ENCODE measurements at places on chromosomes 12 and 14.

DNA sequence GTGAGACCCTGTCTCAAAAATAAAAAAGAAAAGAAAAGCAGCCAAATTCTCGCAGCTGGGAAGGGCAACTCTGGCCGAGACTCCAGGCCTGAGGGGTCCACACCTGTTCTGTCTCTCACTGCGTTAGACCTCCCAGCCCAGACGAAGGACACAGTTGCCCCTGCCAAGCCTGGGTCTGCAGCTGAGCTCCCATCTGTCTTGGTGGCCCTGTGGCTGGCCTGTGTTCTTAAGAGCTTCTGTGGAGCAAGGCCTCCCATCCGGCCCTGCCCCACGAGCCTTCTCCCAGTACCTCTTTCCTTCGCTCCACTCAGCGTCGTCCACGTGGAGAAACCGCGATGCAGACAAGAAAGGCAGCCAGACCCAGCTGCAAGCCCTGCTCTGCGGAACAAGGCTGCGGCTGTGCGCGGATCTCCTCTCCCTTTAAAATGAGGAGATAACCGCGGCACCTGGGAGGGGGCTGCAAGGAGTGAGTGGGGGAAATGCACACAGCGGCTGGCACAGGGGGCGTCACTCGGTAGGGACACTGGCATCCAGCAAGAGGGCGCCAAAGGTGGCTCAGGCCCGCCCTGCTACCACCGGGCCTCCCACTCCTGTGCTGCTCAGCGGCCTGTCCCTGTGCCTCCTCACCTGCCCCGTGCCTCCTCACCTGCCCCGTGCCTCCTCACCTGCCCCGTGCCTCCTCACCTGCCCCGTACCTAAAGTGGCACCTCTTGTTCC, 42.4 kb downstream of the LRRC74A start:
- DNase-seq, result no peak

DNA sequence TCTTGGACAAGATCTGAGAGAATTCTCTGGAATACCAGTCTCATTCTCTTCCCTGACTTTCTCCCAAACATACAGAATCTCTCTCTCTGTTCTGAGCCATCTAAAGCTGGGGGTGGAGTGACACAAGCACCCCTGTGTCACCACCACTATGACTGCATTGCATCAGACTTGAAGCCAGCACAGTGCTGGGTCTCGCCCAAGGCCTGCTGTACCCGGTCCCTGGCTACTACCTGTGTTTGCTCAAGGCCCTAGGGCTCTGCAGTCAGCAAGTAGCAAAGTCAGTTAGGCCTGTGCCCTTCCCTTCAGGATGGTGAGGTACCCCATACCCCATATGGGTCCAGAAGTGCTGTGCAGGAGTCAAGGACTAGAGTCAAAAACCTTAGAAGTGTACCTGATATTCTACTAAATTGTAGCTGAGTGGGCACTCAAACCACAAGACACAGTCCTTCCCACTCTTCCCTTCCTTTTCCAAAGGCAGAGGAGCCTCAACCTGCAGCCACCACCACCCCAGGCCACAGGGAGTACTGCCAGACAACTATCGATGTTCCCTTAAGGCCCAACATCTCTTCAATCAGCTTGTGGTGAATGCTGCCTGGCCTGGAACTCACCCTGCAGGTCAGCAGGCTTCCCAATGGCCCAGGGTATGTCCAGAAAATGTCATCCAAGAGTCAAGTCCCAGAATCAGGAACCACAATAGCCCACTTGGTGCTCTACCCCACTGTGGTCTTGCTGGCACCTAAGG, 21.2 kb upstream of the RDH16 start:
- DNase-seq, result no peak

GRCh38 chr12:71415336-71416231, 24.0 kb upstream of the LGR5 start:
- no peak for DNase-seq

DNA sequence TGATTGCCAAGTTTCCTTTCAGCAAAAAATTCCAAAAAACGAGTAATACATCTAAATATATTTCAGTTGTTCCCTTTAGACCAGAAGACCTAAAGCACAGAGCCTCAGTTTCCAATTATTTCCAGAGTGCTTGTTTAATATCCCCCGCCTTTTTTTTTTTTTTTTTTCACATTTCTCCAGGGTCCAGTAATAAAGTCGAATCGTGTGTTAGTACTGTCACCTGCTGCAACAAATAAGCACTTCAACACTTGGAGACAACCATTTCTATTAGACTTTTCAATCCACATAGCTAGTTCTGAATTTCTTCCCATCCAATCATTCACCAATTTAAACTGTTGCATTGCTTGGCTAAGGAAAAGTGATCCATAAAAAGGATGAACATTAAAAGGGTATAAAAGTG, 13.6 kb downstream of the PDE6H start:
- no peak for DNase-seq

DNA sequence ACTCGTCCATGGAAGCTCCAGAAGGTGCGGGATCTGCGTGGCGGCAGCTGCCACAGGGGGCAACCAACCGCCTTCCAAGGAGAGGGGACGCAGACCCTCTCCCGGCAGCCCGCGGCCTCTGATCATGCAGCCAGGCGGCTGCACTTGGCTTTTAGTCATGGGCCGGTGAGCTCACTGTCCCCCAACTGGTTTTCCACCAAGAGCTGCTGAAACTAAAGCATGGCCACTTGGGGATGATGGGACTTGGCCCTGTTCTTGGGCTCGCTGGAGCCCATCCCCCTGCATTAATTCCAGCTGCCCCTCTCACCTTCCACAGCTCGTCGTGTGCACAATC, 39.1 kb downstream of the CCDC85C start:
- DNase-seq, result peak; percentile 41

- DNase-seq, result no peak
Measured at GRCh38 chr14:24426912-24427536, 2.4 kb downstream of the CBLN3 start.

DNA sequence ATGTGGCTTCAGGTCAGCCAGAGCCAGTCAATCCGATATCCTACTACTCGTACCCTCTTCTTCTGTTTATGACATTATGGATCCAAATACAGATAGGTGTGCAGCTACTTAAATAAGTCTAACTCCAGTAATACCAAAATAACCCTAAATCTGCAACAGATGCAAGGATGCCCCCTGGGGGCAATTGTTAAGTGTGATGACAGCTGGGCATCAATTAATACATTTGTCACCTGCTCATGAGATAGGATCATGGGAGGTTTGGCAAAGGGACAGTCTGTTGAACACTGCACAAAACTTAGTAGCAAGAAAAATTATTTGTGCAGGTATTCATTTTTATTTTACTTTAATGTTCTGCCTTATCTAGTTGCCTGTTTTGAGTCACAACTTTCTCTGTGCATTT, 83.2 kb downstream of the SLC38A6 start:
- DNase-seq, result peak; percentile 7

DNA sequence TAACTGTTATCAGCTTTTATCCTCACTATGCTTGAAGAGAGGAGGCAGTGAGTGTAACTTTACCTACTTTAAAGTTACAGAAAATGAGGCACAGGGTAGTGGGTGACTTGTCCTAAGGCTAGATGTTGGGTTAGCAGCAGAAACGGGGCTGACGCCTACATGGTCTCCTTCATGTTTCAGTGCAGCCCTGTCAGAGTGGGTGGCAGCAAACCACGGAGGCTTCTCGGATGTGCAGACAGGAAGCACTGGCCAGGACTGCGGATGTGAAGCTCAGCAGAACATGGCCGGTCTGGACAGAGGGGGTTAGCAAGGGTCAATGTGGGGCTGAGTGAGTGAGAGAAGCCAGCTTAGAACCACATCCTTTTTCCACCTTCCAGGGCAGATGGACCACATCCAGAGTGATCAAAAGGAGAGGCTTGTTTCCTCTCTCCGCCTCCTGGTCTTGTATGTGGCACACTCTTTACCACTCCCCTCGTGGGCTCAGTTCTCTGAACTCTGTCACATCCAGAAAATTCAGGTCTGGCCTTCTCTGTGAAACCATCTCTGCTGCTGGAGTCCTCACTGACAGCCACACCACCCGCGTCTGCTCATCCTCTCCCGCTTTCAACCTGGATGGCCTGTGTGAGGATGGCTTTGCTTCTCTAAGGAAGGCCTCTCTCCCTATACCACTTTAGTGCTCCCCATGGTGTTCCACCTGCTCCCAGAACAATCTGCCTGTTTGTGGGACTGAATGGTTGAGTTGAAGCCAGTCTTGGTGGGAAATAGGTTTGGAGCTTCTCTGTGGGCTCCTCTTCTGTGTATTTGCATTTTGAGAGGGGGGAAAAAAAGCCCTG, 14.1 kb downstream of the SUSD6 start:
- DNase-seq, result no peak

- DNase-seq, result no peak
Measured at GRCh38 chr12:100864366-100864765, 69.8 kb downstream of the ANO4 start.

GRCh38 chr12:57619434-57620244, 8.4 kb downstream of the ARHGEF25 start:
- no peak for DNase-seq

GRCh38 chr12:52004042-52004648, 2.6 kb upstream of the TAMALIN start:
- DNase-seq, result no peak

Data from DMS 273 treated with DMSO at 0.1 percent for 48 hours (cell line).